ENCODE measurements at places on chromosomes 13 and 19.

- DNase-seq, result no peak
Observed at GRCh38 chr19:815775-816499, 5.8 kb downstream of the PLPPR3 start.

DNA sequence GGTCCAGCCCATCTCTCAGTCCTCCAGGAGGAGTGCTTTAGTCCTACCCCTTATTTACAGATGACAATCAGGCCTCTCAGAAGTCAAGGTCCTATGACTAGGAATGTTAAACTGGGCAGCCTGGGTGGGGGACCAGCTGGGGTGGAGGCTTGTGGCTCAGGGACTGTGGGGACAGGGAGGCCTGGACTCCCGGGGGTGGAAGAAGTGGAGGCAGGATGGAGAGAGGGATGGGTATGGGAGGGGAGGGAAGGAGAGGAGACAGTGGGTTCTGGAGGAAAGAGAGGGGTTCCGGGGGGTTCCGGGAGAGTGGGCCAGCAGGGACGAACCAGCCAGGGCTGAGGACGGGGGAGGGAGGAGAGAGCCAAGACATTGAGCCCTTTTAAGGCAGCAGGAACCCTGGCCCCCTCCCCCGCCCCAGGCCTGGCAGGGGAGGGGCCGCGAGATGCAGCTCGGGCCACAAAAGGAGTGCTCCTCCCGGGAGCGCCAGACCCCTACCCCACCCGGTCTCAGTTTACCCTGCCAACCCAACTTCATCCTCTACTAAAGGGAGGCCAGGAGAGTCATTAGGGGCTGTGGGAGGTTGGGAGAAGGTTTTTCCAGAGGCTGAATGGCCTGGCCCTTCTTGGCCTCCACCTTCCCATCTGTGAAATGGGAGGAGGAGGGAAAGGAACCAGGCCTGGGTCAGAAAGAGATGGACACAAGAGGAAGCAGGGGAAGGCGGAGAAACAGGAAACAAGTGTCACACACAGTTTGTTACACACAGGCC lies 1.7 kb downstream of the DMPK start:
- DNase-seq, result no peak

- DNase-seq, result no peak
Observed at GRCh38 chr19:29497241-29497640, 28.6 kb upstream of the VSTM2B start.

GRCh38 chr19:1254081-1254527 lies 5.7 kb downstream of the MIDN start:
- DNase-seq, result no peak

DNA sequence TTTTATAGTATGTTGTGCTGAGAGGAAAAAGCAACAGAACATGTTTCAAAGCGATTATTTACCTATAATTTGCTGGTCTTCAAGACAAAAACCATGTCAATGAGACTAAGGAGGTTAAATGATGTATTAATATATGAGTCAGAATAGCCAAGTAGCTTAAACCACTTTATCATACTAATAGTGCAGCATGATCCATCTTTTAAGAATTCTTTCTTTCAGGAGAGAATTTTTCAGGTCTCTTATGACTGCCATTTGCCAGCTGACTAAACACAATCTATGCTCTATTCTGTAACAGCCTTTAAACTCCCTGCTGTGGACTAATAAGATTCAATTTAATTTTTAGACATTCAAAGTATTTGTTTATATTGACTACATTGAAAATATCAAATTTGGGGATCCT lies 93.7 kb downstream of the TRPC4 start:
- DNase-seq, result no peak

DNA sequence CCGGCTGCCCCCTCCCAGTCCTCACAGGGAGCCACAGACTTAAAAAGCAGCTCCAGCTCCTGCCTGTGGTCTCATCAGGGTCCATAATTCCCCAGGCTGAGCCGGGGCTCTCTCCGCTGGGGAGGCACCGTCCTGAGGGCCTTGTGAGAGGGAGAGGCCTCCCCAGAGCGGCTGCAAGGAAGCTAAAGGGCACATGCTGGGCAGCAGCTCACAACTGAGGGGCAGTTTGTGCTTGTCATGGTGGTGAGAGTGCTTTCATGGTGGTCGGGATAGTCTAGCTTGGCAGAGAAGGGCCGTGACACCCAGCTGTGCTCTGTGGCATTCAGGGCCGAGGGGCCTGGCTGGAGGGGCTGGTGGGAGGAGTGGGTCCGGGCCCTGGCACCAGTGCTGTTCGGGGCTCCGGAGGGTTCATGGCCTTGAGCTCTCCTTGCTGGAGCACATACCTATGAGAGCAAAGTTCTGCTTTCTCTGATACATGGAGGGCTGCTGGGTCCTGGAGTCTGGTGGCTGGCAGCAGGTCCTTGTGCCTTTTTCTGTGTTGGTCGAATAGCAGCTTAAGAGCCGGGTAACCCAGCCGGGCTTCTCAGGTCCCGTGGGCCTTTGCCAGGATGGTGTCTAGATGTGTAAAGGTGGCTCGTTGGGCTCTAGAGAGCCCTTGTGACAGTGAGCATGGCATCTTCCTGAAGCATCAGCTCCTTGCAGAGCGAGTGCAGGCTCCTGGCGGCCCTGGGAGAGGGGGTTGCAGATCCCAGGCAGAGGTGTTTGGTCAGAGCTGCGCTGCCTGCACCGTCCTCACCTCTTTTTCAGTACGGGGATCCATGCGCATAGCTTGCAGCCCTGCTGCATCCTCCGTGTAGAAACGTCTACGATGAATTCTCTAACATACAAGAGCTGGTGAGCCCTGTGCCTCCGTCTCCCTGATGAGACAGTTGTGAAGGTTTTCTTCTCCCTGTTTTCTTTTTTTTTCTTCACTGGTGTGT lies 8.8 kb downstream of the UPF1 start:
- DNase-seq, result no peak

DNA sequence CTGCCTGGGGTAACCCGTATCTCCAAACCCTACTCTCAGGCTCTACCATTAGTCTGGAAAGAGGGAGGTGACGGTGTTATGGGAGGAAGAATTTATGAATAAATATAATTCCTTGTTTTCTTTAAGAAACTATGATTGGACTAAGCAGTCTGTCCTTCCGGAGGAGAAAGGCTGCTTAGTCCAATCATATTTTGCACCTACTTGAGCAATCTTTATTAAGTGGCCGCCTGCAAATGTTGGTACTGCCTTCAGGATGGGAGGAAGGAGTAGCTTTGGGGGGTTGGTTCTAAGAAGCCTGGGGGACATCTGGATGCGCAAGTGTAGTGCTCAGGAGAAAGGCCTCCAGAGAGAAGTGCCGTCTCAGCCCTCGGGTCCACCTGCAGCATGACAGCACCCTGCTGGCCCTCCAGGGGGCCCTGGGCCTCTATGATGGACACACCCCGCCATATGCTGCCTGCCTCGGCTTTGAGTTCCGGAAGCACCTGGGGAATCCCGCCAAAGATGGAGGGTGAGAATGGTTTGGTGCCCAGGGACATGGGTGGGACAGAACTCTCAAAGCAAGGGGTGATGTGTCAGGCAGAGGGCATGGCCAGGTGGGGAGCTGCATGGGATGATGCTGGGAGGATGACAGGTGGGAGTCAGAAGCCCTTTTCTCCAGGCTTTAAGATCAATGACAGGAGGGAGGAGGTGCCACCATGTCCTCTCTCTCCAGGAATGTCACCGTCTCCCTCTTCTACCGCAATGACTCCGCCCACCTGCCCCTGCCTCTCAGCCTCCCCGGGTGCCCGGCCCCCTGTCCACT lies 4.1 kb downstream of the ACP4 start:
- no peak for DNase-seq

GRCh38 chr13:109055850-109056249 lies 426.4 kb downstream of the MYO16 start:
- no peak for DNase-seq

DNA sequence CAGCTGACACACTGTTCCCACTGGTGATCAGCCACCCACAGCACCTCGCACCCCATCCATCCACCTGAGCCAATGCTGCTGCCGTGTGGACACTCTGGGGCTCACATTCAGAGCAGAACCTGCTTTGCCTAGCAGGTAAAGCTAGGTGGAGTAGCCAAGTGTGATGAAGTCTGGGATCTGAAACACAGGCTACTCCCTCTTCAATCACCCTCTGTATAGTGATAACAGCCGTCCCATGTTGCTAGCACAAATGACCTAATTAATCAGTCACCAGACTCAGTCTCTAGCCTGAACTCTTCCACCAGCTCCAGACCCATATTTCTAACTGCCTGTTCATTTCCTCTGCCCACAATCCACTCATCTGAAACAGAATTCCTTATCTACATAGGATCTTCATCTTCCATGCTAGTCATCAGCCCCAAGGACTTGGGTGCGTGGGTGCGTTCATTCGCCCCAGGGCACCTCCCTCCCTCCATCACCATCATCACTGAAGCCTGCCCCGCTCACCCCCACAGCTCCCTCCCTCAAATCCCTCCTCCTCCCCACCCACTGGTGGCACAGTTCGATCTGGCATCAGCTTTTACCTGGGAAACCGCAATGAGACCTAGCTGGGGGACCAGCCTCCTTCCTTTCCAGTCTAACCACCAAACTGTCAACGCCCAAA lies 19.8 kb downstream of the STK24 start:
- no peak for DNase-seq

DNA sequence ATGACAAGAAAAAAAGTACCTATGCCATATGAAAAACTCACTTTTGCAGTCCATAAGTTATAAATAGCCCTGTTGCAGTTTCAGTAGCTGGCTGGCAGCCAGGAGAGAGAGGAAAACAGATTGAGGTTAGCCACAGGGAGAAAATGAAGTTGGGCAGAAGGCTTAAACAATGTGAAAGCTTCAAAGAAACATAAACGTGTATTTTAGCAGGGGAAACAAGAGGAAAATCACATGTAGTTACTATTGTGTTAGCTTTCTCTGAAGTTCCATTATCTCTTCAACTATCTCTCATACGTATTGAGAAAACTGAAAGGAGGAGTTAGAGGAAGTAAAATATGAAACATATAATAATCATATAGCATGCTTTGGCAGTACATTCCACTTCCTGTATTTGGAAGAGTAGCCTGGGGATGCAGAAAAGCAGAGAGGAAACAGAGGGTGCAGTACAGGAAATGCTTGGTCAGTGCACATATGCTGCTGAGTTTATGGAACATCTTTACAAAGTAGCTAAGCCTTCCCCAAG lies 1551.1 kb downstream of the EFNB2 start:
- peak; percentile 82 for DNase-seq

GRCh38 chr13:105598529-105598928 lies 936.9 kb downstream of the EFNB2 start:
- DNase-seq, result no peak

- peak; percentile 44 for DNase-seq
Observed at GRCh38 chr19:11421371-11422098, 2.4 kb upstream of the RGL3 start.

DNA sequence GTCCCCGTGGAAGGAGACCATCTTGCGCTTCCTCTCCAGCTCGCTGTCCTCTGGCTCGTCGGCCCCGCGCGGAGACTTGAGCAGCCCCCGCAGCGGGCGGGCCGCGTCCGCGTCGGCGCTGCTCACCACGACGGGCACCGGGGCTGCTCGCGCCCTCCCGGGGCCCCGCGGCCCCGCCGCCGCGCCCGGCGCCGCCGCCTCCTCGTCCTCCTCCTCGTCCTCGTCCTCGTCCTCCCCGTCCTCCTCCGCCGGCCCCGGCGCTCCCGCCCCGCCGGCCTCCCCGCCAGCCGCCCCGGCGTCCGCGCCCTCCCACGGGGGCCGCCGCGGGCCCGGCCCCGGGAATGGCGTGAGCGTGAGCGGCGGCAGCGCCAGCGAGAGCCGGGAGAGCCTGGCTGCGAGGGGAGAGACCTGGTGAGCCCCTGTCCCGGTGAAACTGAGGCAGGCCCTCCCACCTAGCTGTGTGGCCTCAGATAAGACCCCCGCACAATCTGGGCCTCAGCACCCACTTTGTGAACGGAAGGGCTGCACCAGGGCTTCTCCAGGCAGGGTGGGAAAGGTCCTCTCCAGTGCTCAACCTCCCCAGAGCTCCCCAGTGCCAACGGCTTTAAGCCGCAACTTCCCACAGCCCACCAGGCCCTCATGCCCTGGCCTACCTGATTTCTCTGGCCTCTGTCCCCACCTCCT lies 17.8 kb downstream of the LMTK3 start:
- no peak for DNase-seq

DNA sequence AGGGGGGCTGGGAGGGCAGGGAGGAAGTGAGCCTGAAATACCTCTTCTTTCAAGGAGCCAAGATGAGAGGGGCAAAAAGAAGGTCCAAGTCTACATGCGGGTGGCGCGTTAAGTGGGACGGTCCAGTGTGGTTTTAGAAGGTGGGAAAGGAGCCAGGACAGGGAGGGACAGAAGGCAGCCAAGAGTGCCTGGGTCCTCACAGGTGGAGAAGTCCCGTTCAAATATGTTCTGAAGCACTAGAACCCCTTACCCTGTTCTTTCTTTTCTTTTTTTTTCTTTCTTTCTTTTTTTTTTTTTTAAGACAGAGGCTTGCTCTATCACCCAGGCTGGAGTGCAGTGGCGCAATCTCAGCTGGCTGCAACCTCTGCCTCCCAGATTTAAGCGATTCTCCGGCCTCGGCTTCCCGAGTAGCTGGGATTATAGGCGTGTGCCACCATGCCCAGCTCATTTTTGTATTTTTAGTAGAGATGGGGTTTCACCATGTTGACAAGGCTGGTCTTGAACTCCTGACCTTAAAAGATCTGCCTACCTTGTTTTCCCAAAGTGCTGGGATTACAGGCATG lies 7.4 kb downstream of the CAMSAP3 start:
- no peak for DNase-seq

GRCh38 chr13:101065329-101065728 lies 351.0 kb downstream of the NALCN start:
- no peak for DNase-seq

DNA sequence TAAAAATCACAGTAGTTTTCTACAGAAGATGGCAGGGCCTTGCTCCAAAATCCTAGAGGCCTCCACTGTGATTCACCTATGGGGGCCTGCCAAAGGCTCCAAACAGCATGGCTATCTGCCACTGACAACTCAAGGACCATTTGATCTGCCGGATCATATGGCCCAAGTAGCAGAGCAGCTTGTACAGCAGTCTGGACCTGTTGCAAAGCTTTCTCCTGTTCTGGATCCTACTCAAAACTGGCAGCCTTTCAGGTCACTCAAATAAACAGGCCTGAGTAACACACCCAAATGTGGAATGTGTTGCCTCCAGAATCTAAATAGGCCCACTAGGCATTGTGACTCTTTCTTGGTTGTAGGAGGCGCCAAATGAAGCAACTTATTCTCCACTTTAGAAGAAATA lies 1049.3 kb downstream of the PCDH9 start:
- no peak for DNase-seq

- DNase-seq, result no peak
Observed at GRCh38 chr13:84136582-84136981, 254.3 kb upstream of the SLITRK1 start.

DNA sequence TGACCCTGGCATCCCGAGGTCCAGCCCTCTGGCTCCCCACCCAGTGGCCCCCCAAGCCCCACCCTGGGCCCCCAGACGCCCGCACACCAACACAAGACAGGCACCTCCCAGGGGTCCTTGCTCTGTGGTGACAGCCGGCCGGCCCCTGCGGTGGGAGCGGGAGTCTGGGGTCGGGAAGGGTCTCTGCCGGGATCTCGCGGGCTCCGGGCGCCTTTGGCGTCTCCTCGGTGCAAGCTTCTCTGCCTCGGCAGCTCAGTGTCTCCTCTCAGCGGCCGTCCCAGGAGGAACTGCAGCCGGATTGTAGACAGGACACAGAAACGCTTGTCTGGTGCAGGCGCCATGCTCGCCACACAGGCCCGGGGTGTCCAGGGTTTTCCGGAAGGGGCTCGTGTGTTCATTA lies 43.7 kb downstream of the TMEM255B start:
- DNase-seq, result no peak
